ENCODE measurements at places on chromosomes 16 and 17.

DNA sequence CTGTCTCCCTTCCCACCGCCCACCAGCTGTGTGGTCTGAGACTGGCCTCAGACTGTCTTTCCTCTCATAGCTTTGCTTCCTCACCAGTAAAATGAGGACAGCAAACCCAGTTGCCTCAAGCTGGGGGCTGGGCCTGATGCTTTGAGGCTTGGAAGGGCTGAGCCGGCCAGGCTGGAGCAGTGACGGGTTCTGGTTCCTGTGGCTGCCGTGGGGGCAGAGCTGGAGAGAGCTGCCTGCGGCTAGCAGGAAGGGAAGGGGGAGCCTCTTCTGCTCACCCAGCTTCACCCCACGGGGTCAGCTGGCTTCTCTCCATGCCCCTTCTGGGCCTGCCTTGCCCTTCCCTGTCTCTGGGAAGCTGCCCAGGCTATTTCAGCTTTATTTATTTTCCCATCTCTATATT is 23.7 kb downstream of the LASP1 start:
- DNase-seq = peak; percentile 63

GRCh38 chr17:13510062-13510461 is 91.7 kb downstream of the HS3ST3A1 start:
- no peak for DNase-seq

DNA sequence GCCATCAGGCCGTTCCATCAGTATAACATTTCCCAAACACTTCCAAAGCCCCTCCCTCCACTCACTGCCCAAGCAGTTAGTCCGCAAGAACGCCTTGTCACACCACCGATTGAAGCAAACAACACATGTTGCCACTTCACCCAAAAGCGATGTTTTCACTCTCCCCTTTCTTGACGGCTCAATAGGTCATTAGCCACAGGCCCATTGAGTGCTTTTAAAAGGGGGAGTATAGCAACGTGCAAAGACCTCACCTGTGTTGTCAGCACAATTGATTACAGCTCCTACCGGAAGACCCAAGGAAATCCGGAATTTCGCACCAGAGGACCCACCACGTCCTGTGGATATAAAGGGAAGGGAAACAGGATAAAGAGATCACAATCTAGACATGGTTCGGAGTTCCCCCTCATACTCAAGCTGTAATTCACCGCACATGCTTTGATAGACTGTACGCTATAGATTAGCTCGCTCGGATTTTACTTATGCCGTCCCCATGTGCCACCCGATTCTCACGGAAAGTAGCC is 690 bp downstream of the RPL23 start:
- DNase-seq = no peak

GRCh38 chr16:21626659-21627277 is 25.6 kb downstream of the IGSF6 start:
- no peak for DNase-seq
